Stimulated activated CD4-positive, alpha-beta T cell treated with anti-CD3 and anti-CD28 coated beads, TNF-alpha, amount 100 ng/mL, for 1 hour (primary cell): ENCODE measurements at places on chromosomes 5 and 9.

- DNase-seq, result no peak
Measured at GRCh38 chr5:145712245-145712644, 122.9 kb downstream of the PRELID2 start.

DNA sequence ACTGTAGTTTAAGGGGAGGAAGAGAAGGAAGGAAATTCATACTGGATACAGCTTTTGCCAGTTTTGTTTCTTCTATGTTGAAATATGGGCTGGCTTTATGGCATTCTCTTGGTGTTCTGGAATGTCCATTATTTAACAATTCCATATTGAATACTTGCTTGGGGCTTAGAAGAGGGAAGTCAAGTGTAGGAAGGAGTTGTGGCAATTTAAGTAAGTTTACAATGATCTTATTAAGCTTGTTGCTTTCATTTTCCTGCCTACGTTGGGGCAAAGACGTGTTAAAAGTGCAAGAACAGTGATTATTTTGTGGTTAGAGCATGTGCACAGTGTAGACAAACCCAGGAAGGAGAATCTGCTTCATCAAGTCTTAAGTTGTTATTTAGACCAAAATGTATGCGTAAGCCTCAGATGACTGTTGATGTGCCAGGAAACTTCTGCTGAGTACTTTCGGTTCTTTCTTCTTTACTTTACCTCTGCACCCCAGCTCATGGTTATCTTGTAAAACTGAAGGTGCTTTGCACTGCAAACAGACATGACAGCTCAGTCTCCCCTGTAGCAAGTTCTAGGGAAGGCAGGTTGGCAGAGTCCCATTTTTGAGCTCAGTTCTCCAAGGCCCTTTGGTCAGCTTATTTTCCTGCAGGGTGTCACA lies 75.8 kb downstream of the F2RL2 start:
- DNase-seq, result no peak

GRCh38 chr9:99977033-99977792 lies 70.8 kb downstream of the STX17 start:
- DNase-seq, result no peak

- no peak for DNase-seq
Measured at GRCh38 chr9:111914749-111915424, 18.3 kb downstream of the UGCG start.

DNA sequence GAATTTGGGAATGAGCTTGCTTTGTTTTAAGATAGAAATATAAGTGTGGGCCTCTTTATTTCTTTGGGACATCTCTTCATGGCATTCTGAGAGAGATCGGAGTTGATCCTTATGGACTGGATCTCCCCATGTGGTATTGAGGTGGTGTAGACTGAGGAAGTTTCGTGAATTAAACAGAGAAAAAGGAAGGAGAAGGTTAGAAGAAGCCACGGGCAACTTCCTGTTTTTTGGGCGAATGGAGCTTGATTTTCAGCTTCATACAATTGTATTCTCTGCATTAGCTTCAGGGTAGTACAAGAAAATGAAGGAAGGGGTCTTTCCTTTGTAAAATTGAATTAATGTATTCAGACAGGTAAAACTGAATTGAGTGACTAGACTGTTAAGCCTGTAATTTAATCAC lies 70.5 kb upstream of the HMHB1 start:
- no peak for DNase-seq

GRCh38 chr9:132152231-132152630 lies 9.6 kb upstream of the NTNG2 start:
- DNase-seq, result no peak

- DNase-seq, result no peak
Measured at GRCh38 chr5:42828671-42829070, 17.0 kb upstream of the SELENOP start.

DNA sequence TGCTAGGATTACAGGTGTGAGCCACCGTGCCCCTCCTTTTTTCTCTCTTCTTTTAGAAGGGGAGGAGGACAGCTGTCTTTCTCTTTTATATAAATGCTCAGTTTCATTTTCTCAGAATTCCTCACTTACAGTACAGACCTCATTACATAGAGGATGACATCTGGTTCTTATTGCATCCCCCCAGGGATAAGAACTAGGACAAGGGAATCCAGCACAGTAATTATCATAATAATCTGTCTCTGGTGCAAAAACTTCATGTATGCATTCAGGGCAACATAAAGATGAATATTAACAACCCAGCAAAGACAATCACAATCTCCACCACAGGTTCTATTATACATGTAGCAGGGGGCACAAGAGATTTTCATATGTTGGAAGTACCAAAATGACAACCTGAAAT lies 5.1 kb downstream of the SPZ1 start:
- DNase-seq, result no peak

DNA sequence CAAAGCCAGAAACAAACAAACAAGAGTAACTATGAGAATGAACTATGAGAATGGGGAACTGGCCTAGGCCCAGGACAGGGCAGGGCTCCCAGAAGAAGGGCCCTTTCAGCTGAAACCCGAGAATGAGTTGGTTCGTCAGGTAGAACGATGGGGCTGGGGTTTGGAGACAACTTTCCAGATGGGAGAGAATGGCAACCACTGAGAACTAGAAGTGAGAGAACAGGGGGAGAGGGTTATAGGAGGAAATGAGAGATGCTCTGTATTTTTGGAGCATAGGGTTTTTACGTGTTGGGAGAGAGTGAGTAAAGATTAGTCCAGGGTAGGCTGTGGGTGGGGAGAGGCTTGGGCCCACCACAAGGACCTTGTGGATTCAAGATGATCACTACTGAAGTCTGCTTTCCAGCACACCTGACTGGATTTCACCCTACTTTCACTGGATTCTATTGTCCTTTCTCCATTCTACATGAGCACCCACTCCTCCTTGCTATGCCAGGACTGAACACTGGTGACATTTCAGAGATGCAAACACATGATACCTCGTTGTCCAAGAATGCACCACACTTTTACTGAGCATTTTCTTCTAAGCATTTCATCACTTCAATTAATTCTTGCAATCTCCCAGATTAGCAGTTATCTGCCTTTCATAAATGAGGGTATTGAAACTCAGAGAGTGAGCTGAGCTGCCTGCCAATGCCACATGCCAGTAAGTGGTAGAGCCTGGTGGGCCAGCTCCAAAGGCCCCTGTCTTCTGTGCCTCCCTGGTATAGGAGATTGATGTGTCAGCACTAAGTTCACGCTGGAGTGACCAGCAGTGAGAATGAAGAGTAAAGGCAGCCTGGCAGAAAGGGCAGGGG lies 3.2 kb upstream of the TMEM268 start:
- DNase-seq, result no peak
